ENCODE measurements at places on chromosomes 6 and 20.
A peak's percentile ranks its signal among the peaks of the same experiment; 100 is the strongest.

DNA sequence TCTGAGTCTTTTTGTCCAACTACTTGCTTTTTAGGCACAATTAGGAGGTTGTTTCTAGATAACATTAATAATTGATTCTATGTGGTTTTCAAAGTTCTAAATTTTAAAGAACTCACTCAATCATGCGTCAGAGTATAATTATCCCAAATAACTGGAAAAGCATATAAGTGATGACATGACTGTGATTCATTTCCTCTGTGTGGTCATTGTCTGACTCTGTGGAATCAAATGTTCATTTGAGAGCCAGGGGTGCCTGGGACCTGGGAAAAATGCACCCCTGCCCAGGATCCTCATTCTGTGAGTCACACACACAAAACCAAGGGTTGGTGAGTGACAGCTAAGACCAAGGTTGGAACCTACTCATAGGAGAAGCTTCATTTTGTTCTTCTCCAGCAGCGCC lies 127.1 kb upstream of the MLIP start:
- peak; percentile 97 for DNase-seq

DNA sequence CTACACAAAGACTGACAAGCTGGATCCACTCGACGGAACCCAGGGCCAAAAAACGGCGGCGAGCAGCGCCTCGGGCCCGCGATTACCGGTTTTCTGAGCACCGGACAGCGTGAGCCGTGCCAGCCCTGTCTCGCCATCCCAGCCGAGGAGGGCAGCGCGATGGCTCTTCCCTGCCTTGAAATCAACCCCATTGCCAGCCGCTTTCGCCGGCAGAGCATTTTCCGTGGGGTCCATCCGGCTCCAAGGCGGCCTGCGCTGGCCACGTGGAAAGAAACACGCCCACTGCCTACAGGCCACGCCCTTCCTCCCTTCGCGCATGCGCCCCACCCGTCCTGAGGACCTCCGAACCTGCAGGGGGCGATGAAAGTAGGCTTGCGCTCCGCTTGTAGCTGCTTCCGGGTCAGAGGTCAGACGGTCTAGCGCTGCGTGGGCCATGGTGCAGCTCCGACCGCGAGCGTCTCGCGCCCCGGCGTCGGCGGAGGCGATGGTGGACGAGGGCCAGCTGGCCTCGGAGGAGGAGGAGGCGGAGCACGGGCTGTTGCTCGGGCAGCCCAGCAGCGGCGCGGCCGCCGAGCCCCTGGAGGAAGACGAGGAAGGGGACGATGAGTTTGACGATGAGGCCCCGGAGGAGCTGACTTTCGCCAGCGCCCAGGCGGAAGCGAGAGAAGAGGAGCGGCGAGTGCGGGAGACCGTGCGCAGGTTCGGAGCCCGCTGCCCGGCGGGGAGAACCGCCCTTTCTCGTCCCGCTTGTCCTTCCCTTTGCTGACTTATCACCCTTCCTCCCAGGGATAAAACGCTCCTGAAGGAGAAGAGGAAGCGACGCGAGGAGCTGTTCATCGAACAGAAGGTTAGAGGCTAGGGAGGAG lies at the start of gene NOL7:
NOL7 (plus strand) TSS at position 410 of the 866 bp plus-strand sequence; CDS start at position 434, 24 bp downstream.
- peak; percentile 98 for DNase-seq

DNA sequence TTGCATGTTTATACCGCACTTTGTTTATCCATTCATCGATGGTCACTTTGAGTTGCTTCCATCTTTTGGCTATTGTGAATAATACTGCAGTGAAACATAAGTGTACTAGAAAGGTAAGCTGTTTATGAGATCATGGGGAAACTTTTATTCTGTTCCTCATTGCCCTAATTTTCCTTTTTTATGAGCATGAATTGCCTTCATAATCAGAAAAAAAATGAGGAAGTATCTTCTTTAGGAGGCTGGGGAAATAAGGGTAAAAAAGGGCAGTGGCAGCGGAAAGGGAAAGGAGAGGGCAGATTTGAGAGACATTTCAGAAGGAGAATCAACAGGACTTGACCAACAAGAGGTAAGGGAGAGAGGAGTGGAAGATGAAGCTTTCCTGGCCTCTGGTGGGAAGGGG lies 14.3 kb upstream of the SERINC3 start:
- no peak for DNase-seq

DNA sequence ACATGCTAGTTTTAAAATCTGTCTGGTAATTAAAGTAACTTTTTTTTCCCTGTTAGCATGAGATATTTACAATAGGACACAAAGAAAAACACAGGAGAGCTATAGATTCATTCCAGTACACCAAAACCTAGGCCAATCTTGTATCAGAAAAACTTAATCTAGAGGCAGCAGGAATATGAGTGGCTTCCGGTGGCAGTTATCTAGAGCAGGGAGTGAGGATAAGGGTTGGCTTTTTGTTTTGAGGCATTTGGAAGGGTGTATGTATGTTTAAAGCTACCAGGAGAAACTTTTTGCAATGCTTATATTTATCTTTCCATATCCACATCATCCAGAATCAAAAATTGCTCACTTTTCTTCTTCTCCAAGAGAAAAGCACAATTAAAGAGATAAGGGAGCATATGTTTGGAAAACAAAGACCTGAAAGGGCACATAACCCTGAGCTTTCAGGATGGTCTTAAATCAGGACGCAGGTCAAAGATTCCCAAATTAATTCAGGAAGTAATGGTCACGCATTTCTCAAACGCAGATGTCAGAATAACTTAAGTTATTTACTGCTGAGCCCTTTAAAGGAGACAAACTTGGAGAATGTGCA lies 13.1 kb downstream of the TFAP2A start:
- DNase-seq, result peak; percentile 41

- peak; percentile 44 for DNase-seq
Observed at GRCh38 chr20:1868856-1869255, 26.4 kb upstream of the SIRPA start.

DNA sequence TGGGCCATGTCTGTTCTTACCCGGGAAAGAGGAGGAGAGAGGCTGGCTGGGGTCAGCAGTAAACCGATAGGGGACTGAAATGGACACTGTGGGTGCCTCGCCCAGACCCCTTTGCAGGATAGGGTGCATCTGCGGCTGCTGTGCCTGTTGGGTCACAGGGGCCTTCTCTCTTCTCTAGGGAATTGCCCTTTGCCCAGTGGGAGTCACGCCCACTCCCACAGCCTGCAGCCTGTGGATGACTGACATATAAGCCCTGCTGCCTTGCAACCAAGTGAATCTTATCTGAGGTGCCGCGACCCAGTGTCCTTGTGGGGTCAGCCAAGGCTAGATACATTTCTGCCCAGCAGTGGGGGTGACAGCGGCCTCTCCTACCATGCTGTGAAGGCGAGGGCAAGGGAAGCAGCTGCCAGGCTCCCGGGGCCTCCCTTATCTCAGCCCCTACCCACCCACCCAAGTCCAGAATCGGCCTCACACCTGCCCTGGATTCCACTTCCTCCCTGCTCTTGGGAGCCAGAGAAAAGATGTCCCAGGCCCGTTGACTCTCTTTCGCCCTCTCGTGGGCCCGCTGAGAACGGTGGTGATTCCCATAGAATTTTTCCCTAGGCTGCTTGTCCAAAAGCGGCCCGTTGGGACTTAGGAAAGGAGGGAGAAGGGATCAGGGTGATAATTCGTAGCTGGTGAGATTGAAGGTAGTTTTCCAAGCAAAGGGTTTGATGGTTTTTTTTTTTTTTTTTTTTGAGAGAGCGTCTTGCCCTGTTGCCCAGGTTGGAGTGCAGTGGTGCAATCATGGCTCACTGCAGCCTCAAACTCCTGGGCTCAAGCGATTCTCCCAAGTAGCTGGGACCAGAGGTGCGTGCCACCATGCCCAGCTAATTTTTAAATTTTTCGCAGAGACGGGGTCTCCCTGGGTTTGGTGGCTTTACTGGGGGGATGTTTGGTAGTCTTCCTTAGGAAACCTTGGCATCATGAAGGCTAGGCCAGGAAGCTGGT lies 76.4 kb upstream of the RNF24 start:
- DNase-seq, result peak; percentile 65

- DNase-seq, result no peak
Observed at GRCh38 chr20:61599541-61599992, 347.5 kb downstream of the CDH4 start.

DNA sequence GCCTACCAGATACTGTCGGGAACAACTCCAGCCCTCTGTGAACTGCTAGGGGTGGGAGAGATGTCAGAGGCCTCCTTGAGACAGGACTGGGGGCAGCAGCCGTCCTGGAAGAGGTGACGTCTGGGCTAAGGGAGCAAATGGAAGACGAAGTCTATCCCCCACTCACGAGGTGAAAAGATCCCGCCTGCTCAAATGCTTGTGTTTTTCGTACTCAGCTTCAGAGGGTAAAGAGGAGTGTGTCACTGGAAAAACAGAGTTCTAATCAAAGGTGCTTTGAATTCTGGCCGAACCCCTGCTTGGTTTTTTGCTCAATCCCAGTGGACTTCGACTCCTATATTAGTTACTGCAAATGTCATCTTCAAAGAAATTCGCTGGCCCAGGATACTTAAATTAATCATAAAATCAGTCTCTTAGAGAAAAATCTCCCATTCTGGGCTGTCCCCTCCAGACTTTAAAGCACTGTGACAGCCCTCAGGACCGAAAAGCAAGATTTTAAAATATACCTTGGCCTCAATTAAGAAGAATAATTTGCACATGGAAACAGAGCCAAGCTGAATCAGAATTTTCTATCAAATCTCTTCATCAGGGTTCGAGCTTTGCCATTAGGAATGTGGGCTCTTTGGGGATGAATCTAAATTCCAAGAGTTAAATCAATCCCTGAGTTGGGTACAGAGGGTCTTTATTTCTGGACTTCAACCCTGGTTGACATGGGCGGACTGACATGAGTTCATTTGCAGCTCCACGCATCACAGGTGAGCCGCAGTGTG lies 61.8 kb upstream of the AFDN start:
- no peak for DNase-seq

DNA sequence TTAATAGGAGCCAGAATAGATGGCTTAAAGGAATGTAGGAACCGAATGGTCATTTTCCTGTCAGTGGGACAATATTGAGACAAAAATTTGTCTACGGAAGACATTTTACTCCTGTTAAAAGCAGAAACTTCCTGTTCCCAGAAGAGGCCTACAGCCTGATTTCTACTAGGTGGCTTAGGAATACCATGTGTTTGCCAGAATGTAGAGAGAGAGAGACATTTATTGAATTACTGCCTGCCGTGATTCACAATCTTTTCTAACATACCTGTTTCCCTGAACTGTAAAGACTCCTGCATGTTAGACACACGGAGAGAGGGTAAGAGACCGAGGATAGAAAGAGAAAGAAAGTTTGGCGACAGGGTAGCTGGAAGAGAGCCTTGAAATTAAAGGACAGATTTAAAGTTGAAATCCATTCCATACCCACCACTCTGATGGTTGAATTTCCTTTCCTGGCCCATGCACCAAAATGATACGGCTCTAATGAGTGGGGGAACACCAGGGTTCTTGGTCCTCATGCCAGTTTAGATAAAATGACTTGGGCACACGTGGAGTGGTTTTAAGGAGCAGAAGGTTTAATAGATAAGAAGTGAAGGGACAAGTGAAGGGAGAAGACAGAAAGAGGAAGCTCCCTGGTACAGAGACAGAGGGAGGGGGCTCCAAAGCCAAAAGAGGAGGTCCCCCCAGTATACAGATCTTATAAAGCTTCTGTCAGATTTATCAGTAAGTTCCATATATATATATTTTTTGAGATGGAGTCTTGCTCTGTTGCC lies 22.5 kb downstream of the NCOA3 start:
- no peak for DNase-seq

GRCh38 chr6:158014505-158015187 lies 33.0 kb downstream of the SYNJ2 start:
- DNase-seq, result peak; percentile 44

DNA sequence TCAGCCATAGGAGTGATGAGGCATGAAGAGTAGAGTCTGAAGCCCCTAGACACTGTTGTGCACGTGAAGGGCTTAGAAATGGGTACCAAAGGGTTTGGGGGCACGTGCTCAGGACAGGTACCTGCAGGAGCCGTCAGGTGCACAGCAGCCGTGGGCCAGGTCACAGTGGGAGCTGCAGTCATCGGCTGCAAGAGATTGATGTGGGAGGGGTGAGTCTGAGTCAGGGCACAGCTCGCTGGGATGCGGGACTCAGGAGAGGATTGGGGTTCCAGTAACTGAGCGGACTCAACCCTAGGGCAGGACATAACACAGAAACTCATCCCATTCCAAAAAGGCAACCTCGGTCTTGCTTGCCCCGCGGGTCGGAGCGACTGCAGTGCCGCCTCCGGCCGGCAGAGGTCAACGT lies 1.1 kb downstream of the DLK2 start:
- DNase-seq, result no peak

GRCh38 chr6:16973545-16974386 lies 128.1 kb upstream of the STMND1 start:
- no peak for DNase-seq
